ENCODE measurements at places on chromosomes 12 and 14. TPM values are rescaled to one million over a fixed set of nuclear protein-coding genes. Genes with fewer than 3 reads are reported as not detected.

DNA sequence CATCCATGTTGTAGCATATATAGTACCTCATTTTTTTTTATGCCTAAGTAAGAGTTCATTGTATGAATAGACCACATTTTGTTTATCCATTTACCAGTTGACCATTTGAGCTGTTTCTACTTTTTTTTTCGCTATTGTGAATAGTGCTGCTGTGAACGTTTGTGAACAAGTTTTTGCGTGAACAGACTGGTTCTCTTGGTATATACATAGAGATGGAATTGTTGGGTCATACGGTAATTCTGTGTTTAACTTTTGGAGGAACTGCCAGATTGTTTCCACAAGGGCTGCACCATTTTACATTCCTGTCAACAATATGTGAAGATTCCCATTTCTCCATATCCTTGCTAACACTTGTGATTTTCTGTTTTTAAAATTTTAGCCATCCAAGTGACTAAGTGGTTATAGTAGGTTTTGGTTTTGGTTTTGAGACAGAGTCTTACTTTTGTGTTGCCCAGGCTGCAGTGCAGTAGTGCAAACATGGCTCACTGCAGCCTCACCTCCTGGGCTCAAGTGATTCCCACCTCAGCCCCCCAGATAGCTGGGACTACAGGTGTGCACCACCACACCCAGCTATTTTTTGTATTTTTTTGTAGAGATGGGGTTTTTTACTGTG, 68.3 kb upstream of the AMN start:
- DNase-seq, result no peak

- no peak for DNase-seq
Measured at GRCh38 chr12:49519574-49519936, 19.3 kb upstream of the KCNH3 start.

GRCh38 chr12:66398931-66399910, 96.9 kb downstream of the HELB start:
- no peak for DNase-seq

DNA sequence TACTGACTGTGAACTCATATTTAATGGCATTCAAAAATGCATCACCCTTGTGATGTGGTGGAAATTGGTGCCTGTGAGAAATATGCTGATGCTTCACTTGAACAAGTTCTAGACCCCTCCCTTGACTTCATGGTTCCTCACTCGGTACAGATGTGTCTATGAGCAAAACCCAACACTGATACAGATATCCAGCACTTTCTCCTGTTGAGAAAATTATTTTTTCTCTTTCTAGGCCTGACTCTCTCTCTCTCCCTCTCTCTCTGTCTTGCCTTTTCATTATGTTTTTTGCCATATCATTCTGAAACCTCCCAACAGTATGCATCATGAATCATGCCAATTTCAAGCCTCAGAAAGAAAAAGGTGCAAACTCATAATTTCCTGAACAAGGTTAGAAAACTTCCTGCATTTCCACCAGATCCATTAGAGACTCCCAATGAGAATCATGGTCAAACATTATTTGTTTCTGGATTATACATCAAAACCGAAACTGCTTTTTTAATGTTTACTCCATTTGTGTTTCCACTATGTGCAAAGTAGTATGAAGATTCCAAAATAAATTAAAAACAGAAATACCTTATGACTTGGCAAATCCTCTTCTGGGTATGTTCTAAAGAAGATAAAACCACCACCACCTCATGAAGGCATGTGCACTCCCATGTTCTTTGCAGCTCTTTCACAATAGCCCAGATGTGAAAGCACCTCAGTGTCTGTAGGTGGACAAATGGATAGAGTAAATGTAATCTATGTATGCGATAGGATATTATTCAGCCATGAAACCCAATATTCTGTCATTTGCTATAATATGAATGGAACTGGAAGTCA, 543.6 kb downstream of the TMEM121 start:
- DNase-seq, result no peak

USP44 gene
- total RNA-seq, result 4.2 TPM

BHLHE41 gene
- under 0.01 TPM for total RNA-seq

- peak; percentile 72 for DNase-seq
Measured at GRCh38 chr12:122078141-122079032, at the start of gene MLXIP. Gene MLXIP, plus strand, starts transcription at chr12:122078756. Its CDS starts 98 bp downstream, at chr12:122078854.

DNA sequence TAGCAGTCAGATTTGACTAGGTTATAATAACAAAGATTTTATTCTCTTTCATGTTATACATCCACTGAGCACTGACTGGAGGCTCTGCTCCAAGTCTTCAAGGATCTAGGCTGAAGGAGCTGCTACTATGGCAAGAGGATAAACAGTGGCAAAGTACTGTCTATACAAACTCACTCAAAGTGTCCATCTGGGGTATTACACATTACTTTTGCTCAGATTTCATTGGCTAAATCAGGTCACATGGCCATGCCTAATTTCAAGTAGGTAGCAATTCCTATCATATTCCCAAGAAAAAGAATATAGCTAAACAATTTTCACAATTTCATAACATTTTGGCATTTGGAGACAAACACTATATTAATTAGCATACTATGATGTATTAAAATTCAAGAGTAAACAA, 40.9 kb downstream of the CDK17 start:
- DNase-seq, result no peak

SLC17A8 gene
- total RNA-seq, result not detected

DNA sequence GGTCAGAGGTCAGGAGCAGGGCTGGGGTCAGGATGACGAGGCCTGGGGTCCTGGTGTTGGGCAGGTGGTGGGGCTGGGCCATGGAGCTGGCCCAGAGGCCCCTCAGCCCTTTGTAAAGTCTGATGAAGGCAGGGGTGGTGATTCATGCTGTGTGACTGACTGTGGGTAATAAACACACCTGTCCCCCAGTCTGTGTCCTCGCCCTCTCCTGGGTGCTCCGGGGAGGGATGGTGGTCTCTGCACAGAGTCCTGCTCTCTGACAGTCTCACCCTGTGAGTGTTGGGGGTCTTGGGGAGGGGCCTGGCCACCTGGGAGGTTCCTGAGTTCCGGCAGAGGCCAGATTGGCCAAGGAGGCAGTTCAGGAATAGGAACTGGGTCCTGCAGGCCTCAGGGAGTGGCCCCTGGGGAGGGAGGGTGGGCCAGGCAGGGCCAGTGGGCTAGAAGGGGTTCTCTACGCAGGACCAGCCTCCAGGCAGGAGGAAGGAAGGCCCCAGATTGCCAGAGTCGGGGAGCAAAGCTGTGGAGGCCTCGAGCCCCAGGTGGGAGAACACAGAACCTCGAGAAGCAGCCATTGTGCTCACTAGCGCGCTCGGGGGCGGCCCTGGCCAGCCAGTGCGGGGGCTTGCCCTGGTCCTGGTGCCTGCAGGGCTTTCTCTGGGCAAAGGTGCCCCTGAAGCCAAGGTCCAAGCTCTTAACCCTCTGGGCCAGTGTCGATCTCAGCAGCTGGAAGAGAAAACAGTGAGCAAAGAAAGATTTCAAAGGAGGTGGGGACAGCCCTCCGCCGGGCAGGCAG, 14.4 kb downstream of the ACADS start:
- DNase-seq, result no peak

- peak; percentile 47 for DNase-seq
Measured at GRCh38 chr12:41277100-41277945, 89.2 kb downstream of the PDZRN4 start.

DNA sequence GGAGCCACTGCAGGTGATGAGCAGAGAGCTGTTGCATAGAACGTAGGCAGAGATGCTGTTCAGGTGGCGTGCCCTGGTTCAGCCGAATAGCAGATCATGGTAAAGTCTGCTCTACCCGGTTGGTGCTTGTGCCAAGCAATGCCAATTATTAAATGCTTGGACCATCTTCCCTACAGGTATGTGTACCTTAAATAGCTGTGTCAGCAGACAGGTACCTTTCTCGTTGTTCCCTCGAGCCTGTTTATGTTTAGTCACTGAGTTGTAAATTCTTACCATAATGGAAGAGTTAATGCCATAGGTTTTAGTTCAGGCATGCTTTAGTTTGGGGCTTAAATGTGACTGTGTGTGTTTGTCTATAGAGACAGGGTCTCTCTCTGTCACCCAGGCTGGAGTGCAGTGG, 112.5 kb upstream of the CPM start:
- DNase-seq, result no peak

GRCh38 chr12:117052386-117053049, 46.7 kb downstream of the TESC start:
- DNase-seq, result no peak

- DNase-seq, result no peak
Measured at GRCh38 chr14:51185754-51186153, 54.3 kb upstream of the TMX1 start.

PRICKLE1 gene
- total RNA-seq, result 16.3 TPM

TAS2R14 gene
- total RNA-seq, result 1.0 TPM

GPD1 gene
- under 0.01 TPM for total RNA-seq

DNA sequence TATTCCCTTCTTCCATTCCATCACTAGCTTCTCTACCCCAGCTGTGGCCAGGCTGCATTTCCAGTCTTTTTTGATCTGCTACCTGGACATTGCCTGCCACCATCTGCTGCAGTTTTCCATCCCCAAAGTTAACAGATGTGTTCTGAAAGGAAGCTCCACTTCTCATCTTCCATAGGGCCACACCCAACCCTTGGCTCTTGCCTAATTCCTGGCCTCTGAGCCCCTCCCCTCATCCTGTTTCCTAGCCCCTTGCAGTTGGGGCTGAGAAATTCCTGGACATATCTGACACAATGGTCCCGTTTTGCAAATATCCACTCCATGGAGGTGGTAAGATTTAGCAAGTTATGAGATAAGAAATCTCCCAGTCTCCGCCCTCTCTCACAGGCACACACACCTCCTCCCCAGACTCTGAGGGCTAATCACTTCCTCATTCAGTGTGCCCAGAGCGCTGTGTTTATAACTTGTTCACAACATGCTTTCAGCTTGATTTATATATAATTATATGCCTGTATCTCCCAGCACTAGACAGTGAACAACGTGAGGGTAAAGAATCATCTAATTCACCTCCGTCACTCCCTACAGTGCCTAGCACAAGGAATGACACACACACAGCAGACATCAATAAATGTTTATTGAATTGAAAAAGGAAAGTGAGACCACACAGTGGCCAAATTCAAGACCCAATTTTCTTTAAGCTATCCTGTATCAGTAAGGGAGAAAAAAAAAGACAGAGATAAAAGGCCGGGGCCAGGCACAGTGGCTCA, 13.4 kb downstream of the SMUG1 start:
- no peak for DNase-seq

DNA sequence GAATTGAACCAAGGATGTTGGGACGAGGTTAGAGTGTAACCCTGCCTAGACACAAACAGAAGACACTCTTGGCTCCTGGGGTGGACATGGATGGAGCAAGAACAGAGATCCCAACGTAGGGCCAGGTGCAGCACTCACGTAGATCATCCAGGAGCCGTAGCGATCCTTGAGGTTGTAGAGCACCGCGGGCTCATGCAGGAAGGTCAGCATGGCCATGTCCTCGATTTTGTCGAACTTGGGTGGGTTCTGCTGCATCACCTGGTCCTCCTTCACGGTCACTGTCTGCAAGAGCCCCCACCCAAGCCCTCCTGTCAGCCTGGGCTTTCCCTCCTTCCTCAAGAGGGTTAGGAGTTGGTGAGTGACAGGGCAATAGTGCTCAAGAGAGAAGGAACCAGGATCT, 2.5 kb downstream of the MYH7 start:
- no peak for DNase-seq

CAND1 gene
- total RNA-seq, result 76.4 TPM

CLEC2A gene
- not detected for total RNA-seq

GRCh38 chr12:108907839-108908351, 28.0 kb downstream of the DAO start:
- no peak for DNase-seq

- DNase-seq, result no peak
Measured at GRCh38 chr14:24113379-24113800, 1.2 kb upstream of the DCAF11 start.

- no peak for DNase-seq
Measured at GRCh38 chr14:56581041-56581727, 1.6 kb downstream of the TMEM260 start.
